ENCODE measurements at places on chromosomes 3 and 15. TPM values are rescaled to one million over a fixed set of nuclear protein-coding genes. Genes with fewer than 3 reads are reported as not detected.

DNA sequence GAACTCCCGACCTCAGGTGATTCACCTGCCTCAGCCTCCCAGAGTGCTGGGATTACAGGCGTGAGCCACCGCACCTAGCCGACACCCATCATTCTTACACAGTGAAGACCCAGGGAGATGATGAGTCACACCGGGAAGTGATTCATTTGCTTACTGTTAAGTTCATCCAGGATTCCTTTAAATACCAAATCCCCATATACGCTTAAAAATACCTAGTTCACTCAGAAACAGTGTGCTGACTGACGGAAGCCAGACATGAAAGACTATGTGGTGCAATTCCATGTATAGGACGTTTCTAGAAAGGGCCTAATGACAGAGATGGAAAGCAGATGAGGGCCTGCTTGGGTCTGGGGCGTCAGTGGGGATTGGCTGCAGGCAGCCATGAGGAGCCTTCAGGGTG is 75.2 kb downstream of the APBA2 start:
- peak; percentile 86 for DNase-seq

DNA sequence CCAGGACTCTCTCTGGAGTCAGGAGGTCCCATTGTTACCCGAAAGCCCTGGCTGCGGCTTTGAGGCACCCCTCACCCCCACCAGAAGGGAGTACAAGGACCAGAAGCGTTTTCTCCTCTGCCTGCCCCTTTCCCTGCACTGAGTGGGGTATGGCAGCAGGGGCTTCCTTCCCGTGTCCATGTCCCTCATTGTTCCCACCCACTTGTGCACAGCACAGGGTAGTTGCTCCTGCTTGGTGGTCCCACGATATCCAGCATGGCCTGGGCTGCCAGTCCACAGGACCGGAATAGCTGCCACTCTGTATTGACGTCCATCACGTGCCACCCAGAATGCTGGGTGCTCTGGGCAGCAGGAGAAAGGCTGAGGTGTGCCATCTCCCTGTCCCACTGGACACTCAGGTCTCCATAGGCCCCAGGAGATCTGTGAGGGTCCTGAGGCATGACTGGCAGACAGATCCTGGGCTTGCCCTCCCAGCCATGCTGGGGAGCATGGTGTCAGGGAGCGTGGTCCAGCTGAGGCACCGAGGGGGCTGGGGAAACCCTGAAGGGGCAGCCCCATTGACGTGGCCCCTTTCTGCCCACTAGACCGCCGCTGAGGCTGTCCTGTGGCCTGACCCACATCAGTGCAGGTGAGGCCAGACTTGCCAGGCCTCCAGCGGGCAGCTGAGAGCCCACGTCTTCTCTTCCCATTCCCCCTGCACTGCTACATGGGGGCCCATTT is 45.3 kb upstream of the SEC22A start:
- no peak for DNase-seq

DNA sequence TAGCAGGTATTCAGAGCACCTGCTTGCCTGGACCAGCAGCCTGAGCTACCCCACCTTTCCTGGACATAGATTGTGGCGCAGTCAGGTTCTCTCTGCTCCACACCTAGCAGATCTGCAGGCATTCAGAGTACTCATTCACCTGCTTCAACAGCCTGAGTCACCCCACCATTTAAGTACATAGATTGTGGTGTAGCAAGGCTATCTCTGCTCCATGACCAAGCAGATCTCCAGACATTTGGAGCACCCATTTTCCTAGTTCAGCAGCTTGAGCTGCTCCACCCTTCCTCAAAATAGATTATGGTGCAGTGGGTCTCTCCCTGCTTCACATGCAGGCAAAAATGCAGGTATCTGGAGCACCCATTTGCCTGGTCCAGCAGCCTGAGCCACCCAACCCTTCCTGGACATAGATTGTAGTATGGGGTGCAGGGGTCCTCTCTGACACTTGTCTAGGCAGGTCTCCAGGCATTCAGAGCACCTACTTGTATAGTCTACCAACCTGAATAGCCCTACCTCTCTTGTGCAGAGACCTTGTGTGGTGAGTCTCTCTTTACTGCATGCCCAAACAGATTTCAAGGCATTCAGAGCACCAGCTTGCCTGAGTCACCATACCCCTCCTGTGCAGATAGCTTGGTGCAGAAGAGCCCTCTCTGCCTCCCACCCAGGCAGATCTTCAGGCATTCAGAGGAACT is 466.0 kb upstream of the THBS1 start:
- no peak for DNase-seq

- DNase-seq, result no peak
Observed at GRCh38 chr3:129233538-129233937, 15.9 kb upstream of the COPG1 start.

DNA sequence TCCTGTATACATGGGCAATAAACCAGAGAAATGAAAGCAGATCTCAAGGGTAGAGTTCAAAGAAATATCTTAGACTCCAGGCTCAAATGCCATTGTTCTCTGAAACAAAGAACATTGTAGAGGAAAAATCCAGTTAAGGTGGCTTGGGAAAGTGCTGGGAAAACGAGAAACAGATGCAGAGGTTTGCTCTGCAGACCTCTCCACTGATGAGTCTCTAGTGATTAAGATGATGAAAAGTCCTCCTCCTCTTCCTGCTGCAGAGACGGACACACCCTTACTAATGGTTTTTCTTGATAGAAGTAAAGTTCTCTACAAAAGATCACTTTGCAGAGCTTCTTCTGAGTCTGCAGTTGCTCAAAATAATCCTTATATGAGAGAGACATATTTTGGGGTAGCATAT is 264.7 kb downstream of the GABRG3 start:
- no peak for DNase-seq

DNA sequence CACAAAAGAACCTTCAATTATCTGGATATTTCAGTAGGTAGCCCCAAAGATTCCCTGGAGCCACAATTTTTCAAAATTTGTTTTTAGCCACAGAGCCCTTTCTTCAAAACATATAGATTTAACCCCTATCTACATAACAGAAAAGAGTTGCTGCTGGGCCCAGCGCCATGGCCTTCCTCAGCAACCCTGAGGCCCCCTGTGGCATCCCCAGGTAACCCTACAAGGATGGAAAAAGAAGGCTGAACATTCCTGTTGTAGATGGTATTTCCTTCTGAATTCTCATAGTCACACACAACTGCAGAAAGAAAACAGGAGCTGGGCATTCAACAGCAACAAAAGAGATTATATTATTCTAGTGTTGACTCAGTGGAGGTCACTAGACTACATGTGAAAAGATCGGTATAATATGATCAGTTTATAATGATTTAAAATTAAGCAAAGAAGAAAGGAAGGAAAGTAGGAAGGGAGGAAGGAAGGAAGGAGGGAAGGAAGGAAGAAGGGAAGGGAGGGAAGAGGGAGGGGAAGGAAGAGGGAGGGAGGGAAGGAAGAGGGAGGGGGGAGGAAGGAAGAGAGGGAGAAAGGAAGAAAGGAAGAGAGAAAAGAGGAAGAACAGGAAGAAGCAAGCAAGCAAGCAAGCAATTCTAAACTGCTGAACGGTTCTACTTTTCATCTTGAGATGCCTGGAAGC is 342.5 kb upstream of the NR2F2 start:
- no peak for DNase-seq

DNA sequence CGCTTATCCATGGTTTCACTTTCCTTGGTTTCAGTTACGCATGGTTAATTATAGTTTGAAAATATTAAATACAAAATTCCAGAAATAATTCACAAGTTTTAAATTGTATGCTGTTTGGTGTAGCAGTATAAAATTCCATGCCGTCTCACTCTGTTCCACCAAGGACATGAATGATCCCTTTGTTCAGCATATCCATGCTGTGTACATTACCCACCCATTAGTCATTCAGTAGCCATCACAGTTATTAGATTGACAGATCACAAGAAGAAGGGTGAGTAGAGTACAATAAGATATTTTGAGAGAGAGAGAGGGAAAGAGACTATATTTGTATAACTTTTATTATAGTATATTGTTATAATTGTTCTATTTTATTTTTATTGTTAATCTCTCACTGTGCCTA is 535.5 kb downstream of the SQOR start:
- DNase-seq, result no peak

DNA sequence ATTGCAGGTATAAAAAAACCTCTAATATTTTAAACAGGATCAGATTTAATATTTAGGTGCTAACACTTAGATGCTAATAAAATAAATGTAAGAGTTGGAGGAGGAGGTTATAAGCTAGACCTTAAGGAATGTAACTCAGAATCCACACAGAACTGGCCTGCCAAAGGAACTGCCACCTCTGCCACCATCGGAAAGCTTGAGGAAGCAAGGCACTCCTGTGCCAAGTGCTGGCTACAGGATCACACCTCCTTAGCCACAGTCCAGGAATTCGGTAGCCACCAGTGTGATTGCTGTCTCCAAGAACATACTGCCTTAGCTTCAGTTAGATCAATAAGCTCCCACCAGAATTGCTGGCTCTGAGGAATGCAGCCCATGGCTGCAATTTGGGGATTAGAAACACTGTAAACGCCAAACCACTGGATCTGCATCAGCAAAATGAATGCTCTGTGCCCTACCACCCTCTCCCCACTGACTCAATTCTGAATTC is 58.0 kb downstream of the FRMD5 start:
- no peak for DNase-seq

The ISLR gene
- total RNA-seq, result not detected

The CCDC39 gene
- total RNA-seq, result not detected

The CCDC33 gene
- not detected for total RNA-seq

The RTP3 gene
- total RNA-seq, result not detected

The PLOD2 gene
- total RNA-seq, result 109 TPM

The PXK gene
- total RNA-seq, result 13.3 TPM

The PROS1 gene
- 5.8 TPM for total RNA-seq

Data from SJSA1 (cell line).